Esophagus muscularis mucosa (tissue), 4 donors: ENCODE measurements at places on chromosomes 2 and 18. TPM values are rescaled to one million over a fixed set of nuclear protein-coding genes. Genes with fewer than 3 reads are reported as not detected.

Gene TBR1
- total RNA-seq, result not detected

Gene TNS1
- 2,170 TPM for total RNA-seq

Gene NYAP2
- 0.26 TPM for total RNA-seq

DNA sequence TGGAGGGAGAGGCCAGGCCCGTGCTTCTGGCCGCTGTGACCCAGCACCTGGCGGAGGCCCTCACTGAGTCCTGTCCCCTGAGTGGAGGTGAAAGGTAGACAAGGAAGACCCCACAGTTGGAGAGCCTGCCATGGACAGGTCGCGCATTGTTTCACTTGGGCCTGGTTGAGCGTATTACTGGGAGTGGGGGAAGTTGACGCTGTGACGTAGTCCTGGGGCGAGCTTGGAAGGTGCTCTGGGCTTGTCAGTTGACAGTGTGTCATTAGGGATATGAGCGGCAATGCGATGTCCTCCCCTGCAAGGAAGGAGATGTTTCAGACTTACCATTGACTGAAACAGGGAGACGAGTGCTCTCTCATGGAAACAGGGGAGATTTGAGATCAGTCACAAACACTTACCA lies 127.1 kb downstream of the SH3RF3 start:
- no peak for DNase-seq

DNA sequence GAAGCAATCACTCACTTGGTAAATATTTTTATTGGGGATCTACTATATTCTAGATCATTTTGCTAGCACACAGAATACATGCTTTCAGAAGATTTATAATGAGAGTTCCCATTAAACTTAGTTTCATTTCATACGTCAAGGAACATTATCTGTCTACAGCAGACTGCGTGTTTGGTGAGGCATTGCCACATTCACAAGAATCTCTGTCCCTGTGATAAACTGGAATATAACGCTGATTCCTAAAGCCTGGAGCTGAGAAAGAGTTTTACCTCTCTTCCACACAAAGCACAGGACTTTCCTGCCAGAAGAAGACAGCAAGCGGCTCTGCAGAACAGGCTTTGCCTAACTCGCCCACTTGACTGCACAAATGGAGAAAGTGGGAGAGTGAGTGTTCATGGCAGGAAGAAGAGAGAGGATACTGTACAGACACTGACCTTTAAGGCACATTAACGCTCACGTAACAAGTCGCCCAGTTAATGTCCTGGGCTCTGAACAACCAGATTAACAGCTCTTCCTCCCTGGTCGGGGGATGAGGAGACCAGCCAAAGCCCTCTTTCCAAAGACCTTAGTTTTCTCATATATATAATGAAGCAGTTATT lies 356.2 kb downstream of the GPD2 start:
- no peak for DNase-seq

DNA sequence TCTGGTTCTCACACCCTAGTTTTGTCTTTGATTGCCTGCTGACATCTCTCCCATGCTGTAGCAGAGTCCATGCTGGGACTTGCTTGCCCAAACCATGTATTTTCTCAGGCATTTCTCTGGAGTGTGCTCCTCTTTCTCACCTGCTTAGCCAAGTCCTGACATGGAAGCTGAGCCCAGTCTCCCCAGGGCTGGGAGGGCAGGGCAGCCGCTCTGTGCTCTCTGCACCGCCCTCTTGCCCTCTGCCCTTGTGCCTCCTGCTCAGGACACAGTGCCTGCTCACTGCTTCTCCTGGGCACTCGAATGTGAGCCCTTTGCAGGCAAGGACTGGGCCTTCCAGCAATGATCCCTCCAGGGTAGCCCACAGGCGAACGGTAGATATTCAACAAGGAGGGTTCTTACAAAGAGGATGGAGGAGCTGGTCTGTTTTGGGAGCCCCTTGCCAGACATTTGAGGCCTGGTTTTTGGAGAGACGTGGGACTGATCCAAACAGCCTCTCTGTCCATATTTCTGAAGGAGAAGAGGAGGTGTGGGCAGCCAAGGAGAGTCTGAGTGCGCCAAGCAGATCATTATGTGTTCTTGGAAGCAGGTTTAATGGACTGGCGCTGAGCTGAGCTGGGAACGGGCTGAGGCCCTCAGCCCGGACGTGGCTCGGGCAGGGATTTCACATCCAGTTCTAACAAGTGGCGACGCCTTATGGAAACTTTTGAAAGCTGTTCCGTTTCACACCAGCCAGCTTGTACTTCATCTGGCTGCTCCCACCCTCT lies 4.0 kb downstream of the SLC14A2 start:
- no peak for DNase-seq

GRCh38 chr2:121287146-121287798 lies 2.3 kb upstream of the TFCP2L1 start:
- DNase-seq, result no peak

- peak; percentile 87 for DNase-seq
These were observed 175.7 kb upstream of the ARL4C start for GRCh38 chr2:234672498-234673150.

GRCh38 chr2:113879457-113879856 lies 10.4 kb upstream of the ACTR3 start:
- no peak for DNase-seq

DNA sequence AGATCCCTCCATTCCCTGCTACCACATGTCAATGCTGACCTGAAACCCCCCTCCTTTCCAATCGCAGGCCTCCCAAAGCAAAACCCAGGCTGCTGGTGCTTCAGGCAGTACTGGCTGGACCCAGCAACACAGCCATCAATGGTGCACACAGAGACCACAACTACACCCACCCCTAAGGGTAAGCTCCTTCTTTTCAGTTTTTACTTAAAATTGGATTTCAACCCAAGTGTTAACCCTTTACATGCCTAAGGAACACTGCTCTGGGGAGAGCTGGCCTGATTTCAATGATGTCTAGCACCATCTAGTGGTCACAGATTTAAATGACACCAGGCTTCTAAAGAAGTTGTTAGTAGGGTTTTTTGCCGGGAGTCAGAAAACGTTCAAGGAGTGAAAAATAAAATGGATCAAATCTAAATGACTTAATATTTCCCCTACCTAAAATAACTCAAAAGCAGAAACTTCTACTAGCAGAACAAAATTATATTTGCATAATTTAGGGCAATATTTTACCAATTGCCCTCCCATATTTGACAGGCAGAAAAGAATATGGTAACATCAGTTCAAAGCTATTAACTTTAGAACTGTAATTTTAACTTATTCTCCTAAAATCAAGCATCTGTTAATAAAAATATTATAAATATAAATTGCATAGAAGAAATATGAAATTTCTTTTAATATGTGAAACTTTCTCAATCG lies 24.6 kb downstream of the FECH start:
- no peak for DNase-seq

DNA sequence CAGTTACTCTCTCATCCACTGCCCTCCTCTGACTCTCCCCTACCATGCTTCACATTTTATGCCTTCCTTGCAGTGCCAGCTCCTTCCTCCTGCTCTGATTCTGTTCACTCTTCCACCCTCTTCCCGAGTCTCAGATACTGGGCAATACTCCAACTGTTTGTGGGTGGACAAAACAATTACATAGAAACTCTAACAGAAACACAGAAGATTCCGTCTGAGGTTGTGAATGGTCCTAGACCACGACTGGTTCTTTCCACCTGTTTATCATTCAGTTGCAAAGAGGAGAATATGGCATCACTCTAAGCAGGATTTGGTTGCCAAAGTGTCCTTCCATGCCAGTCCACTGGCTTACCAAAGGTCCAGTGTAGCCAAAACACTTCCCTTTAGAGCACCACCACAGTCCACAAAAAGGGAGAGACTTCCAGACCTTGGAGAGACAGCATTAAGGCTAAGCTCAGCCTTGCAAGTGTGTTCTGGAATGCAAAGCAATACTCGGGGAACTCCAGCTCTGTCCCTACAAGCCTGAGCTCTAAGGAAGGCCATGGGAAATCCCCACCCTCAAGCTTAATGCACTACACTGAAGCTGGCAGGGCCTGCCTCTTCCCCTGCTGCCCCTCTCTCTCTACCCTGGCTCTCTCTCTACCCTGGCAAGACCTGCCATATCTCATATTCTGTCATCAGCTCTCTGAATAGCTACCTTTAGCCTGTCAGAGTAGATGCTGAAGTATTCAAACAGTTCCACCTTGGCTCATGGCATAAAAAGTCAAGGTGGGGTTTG lies 33.6 kb upstream of the RND3 start:
- no peak for DNase-seq

DNA sequence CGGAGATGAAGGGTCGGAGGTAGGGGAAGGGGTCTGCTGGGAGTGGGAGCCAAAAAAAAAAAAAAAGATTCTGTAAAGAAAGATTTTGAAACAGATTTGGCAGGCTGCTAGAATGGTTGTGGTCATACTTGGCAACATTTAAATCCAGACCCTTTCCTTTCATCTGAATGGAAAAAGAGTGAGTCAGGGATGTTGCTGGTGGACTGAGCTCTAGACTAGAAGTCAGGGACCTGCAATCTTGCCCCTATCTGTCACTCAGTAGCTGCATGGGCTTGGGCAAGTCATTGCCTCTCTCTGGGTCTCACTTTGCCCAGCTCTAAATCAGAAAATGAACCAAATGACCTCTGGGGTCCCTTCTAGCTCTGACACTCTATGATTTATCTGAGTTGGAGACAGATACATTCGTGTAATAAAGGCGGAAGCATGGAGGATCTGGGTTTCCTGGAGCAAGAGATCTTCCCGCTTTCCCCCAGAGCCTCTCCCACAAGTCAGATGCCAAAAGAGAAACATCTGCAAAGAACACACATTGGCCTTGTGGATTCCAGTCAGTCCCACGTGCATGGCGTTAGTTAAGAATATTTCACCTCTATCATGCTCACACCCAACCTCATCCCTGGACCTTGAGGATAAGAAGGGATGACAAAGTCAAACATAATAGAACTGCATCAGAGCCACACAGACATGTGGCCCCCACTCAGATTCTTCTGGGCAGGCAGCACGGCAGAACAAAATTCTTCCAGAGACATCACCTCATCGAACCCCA lies 58.5 kb downstream of the ADD2 start:
- no peak for DNase-seq

DNA sequence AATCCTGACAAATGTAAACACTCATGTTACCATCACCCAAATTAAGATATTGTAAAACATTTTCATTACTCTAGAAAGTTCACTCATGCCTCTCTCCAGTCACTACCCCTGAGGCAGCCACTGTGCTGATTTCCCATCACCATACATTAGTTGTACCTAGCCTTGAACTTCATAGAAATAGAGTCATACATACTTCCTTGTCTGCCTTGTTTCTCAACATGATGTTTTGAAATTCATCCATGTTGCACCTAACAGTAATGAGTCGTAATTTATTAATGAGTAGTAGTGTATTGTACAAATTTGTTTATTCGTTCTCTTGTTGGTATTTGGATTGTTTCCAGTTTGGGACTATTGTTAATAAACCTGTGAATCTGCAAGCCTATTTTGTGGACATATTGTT lies 49.0 kb upstream of the TWSG1 start:
- no peak for DNase-seq

GRCh38 chr2:216535454-216535995 lies 36.9 kb downstream of the RPL37A start:
- peak; percentile 94 for DNase-seq

DNA sequence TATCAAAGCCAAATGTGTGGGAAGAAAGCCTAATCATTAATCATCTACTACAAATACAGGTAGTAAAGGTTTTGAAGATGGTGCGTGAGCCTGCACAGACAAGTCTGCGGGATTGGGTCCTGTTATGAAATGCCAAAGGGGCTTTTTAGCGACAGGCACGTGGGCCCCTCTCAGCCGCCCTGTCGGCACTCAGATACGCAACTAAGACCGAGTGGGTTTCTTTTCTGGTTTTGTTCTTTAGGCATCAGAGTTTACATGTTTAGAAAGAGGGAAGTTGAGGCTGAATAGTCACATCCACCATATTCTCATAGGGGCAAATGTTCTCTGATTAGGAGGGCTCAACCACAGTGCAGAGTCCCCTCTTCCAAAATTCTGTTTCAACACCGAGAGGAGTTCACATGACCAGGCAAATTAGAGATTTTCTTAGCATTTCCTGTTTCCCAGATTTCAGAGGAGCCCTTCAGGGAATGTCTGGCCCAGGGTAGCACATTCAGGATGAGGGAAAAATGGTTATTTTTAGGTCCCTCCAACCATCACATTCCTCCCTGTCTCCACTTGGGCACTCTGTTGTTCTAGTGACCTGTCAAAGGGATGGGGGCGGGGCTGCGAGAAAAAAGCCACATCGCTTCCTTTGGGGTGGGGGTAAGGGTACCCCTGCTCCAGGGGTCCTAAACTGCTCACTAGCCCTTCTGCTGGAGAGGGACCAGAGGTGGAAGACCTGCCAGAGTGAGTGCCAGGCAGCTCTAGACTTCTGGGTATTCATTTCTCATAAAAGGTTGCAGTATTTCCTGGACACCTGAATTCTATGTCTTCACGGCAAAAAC lies 159.2 kb downstream of the BCL2 start:
- no peak for DNase-seq

GRCh38 chr2:176092270-176093144 lies at the start of gene HOXD13:
Gene HOXD13, plus strand, starts transcription at chr2:176092721. Its CDS starts 170 bp downstream, at chr2:176092891.
- DNase-seq, result no peak

DNA sequence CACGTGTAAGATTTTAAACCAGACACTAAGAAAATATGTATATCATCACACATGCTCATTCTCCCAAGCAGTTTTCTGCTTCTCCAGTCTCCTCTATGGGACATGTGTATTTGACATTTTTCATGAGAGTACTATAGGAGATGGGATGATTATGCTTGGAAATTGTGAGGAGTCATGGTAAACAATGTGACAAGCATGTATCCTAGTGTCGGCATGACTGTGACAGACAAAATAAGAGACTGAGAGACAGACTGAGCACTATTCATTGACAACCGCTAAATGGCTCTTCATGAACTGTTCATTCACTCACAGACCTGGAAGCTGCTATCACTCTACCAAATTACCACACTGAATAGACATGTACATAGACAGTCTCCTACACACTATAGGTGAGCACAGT lies 127.1 kb downstream of the VWC2L start:
- DNase-seq, result no peak

GRCh38 chr2:215293879-215294278 lies 18.0 kb upstream of the ATIC start:
- DNase-seq, result no peak

- peak; percentile 47 for DNase-seq
These were observed 112.1 kb upstream of the SIX2 start for GRCh38 chr2:45121236-45121927.

DNA sequence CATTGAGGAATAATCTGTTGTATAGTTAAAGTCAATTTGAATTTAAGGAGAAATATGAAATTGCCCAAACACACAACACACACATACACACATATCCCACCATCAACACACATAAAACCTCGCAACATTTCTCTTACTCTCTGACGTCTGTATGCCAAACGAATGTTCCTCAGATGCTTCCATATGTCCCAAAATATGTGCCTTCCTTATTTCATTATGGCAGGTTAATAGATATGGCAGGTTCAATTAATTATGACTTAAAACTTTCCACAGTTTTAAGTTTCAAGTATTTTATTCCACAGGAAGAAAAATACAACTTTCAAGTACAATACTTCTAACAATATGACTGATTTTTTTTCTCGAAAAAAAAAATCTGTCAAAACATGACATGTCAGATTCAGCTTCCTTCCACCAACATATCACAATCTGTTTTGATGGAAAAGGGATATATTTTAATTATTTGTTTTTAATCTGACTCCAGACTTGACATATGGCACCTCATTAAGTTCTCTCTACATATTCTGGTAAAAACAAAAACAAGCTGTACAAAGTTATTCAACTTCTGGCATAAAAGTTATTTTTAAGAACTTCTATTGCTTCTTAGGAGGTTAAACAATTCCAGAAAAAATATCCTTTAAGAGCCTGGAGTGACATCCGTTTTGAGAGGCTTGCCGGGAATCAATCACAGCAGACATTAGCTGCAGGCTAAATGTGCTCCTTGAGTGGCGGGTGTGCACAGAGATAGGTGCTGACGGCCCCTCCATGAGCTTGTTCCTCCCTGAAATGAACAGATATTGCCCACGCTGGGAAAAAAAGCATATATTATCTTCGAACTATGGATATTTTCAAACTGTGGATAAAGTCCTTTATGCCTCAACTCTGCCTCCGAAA lies 812.7 kb downstream of the DCDC2C start:
- no peak for DNase-seq
